ENCODE measurements at places on chromosomes 11 and 22.
A peak's percentile ranks its signal among the peaks of the same experiment; 100 is the strongest.

DNA sequence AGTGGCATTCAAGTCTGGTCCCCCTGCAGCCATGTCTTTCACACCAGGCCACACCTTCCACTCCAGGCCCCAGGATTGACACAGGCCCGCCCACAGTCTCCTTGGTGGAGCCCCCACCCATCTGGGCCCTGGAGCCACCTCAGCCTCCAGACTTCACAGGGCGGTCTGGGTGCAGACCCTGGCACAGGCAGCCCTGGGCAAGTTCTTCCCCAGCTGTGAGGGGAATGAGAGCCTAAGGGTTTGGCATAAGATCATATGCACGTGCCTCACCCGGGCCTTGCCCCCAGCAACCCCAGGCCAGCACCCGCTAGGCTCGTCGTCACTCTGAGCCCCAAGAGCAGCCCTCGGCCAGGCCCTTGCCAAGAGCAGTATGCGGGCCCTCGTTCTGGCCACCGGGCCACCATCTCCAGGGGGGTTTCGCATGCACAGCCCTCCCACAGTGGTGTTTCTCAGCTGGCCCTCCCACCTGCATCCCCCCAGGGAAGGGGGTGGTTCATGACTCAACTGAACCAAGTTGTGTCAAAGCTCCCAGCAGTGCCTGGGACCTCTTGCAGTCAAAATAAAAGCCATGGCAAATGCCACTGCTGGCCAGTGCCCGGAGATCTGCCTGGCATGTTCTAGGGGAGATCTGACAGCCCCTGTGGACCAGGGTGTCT is 70.4 kb upstream of the KCNQ1OT1 start:
- no peak for DNase-seq

DNA sequence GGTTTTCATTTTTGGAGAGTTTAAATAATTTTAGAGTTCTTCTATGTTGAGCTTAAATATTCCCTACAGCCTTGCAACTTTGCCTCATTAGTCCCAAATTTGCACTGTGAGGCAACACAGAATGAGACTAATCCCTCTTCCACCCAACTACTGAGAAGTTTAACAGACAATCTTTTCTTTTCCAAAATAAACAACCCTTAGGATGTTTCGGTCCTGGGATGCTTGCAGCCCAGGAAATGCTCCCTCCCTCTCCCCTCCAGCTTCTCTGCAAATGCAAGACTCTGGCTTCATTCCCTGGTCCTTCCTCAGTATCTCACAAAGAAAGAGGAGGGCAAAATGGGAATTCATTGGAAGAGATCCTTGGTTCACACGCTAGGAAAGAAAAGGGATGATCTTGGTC is 222.5 kb downstream of the ST3GAL4 start:
- DNase-seq: no peak

- DNase-seq: no peak
These were observed 50.6 kb upstream of the ARFGAP3 start for GRCh38 chr22:42907404-42908373.

DNA sequence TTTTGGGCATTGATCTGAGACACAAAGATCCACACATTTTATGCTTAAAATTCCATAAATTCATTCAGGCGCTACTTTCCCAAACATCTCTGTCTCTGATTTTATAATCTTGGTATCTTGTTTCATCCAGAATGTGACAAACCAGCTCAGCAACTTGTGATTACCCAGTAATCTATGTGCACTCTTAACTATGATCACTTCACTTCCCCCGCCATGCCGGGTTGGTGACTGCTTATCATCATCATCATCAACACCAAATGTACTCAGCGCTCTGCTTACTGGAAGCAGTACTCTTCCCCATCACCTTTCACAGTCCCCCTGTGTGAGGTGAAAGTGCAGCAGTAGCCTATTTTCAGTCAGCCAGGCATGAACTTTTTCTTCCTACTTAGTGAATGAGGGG is 15.2 kb upstream of the MMP7 start:
- peak; percentile 49 for DNase-seq

GRCh38 chr11:93236741-93237675 is 39.2 kb upstream of the SLC36A4 start:
- DNase-seq: peak; percentile 45

- DNase-seq: no peak
These were observed 93.5 kb downstream of the COMMD9 start for GRCh38 chr11:36195496-36196354.

GRCh38 chr11:14093065-14093464 is 130.5 kb downstream of the SPON1 start:
- DNase-seq: no peak

GRCh38 chr11:13984616-13985450 is 22.3 kb downstream of the SPON1 start:
- DNase-seq: peak; percentile 6

- DNase-seq: no peak
These were observed 54.3 kb downstream of the SPATA19 start for GRCh38 chr11:133790995-133791394.

- no peak for DNase-seq
These were observed 484.6 kb downstream of the CNTN5 start for GRCh38 chr11:99505316-99505715.

- no peak for DNase-seq
These were observed 47.8 kb downstream of the PARVB start for GRCh38 chr22:44071781-44072326.

DNA sequence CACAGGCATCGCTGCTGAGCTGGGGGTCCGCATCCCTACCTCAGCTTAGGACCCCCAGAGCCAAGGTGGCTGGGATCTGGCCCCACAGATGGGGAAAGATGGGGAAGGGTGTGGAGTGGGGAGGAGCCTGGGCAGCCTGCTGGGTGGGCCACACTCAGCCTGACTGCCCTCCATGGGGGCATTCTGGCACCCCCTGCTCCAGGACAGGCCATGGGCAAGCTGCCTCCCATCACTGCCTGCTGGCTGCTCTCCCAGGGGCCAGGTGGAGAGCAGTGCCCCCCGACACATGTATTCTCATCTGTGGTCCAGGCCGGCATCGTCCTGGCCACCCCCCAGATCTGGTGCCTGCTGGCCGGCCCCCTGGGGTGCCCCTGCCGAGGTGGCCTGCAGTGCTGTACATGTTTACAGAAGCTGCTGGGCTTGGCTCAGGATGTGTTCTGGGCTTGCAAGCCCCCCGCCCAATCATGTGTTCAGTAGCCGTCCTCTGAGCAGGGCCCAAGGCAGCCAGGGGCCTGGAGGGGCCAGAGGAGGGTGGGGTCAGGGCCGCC is 7.8 kb upstream of the MYRF start:
- no peak for DNase-seq

DNA sequence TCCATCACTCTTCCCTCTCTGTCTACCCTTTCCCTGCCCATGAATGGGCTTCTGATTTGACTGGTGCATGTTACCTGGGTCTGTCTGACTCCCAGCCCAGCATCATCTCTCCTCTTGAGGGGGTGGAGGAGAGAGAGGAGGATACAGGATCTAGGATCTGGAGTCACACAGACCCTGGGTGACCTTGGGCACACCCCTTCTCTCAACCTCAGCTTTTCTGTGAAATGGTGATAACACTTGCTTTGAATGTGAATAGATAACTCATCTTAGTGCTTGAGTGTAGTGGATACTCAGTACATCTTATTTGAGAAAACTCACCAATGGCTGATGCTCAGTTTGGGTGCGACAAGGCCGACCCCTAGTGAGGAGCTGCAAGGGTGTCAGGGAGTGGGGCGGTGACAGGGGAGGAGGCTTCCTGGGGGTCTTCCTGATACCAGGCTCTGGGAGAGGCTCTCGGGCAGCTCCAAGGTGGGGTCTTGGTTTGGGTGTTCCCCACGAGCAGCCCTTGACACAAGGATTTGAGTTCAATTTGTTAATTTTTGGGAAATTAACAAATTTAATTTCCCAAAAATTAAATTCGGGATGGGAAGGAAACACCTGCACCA is 9.0 kb downstream of the INCENP start:
- DNase-seq: no peak

All from kidney tubule cell (primary cell).